ENCODE measurements at places on chromosomes 12 and 14.
A peak's percentile ranks its signal among the peaks of the same experiment; 100 is the strongest.

DNA sequence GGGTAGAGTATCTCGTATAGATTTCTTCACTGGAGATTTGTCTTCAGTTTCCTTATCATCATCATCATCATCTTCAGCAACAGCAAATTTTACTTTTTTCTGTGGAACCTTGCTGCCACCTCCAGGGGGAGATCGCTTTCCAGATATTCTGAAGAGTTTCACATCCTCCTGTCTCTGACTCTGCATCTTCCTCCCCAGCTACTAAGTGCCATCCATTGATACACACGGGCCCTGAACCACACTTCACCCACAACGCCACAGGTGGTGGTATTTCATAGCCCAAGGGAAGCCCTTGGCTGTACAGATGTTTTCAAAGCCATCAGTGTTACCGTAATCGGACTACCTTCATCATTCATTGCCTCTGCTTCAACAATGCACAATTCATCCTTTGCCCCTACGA, 82.2 kb downstream of the PPP2R5C start:
- DNase-seq, result no peak

- DNase-seq, result peak; percentile 41
These were observed 472.0 kb upstream of the TBX3 start for GRCh38 chr12:115155665-115156645.

DNA sequence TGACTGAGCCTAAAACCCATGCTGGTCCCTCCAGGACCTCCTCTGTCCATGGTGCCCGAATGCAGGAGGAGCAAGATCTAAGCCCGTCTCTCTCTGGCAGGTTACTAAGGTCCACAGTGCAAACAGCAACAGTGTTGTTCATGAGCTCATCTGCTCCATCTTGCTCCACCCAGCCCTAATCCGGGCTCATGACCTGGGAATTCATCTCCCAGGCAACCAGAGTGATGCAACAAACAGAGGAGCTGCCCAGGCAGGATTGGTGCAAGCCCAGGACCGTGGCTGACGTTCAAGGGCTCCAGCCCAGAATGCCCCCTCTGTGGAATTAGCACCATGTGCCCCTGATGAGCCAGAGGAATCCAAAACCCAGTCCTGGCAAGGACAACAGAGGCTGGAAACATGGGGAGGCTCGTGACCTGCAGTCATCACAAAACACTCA, 29.9 kb downstream of the HSPB8 start:
- DNase-seq, result peak; percentile 9

- peak; percentile 43 for DNase-seq
These were observed 112.8 kb downstream of the NAV3 start for GRCh38 chr12:77943466-77943865.

- no peak for DNase-seq
These were observed 54.1 kb upstream of the YARS2 start for GRCh38 chr12:32809846-32810245.

DNA sequence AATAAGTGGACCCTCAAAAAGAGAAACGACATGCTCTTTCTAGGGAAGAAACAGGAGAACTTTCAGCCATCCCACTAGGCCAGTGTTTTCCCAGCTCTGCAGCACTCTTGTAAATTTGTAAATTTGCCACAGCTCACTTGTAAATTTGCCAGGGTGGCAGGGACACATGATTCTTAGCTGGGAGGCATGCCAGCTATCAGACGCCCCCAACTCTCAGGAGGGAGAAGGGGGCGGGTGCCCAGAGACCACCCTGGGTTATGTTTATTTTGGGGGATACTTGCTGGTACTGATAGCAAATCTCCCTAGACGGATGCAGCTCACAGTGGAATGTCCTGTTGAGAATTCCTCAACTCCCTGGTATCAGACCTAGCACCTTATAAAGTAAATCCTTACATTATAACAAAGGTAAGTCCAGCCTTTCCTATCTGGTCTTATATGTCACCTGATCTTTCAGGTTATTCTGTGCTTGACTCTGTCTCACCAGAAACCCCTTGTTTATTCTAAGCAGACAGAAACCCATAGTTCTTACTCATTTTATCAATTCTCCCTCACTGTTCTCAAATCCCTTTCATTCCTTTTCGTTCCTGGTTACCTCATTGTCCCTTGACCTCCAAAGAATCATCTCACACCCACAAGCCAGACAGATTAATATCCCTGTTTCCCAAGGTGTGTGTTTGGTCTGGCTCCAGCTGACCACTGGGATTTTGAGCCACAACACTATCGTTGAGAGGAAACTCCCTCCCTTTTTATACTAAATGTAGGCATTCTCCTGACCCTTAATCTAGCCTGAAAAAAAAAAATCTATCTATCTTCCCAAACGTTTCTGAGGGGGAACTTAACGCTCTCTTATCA, 69.3 kb upstream of the HMGA2 start:
- DNase-seq, result no peak

DNA sequence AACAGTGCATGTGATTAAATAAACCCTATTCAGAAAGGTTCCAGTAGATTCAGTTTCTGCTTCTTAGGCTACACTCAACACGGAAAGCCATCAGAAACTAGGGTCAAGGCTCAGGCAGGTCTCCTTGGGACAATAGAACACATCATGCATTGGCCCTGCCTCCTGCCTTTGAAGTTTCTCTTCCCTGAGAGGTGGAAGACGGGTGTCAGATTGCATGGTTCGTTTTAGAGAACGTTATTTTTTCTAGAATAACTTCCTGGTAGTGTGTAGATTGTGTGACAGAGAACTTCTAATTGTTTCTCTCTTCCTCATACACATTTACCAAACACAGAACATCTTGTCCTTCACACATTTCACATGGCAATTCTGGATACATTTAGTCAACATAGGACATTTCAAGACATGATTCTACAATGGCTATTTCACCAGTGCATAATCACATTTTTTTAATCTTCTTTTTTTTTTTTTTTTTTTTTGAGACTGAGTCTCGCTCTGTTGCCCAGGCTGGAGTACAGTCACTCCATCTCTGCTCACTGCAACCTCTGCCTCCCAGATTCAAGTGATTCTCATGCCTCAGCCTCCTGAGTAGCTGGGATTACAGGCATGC, 106.6 kb upstream of the AMN1 start:
- peak; percentile 60 for DNase-seq

GRCh38 chr12:113261847-113262470, 40.7 kb downstream of the TPCN1 start:
- no peak for DNase-seq

DNA sequence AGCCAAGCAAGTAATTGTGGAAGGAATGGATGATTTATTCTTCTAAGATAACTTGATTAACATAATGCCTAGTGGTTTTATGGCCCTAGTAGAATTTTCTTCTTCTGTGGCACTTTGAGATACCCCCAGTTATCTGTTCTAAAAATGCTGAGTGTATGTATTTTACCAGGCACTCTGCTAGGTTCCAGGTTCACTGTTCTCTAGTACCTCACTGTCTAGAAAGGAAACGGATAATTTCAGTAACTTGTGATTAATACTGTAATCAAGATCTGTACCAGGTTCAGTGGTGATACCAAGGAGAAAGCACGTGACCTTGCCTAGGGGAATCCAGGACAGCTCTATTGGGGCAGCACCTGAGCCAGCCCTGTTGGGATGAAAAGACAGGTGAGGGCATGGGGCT, 8.0 kb downstream of the ANO6 start:
- DNase-seq, result no peak

DNA sequence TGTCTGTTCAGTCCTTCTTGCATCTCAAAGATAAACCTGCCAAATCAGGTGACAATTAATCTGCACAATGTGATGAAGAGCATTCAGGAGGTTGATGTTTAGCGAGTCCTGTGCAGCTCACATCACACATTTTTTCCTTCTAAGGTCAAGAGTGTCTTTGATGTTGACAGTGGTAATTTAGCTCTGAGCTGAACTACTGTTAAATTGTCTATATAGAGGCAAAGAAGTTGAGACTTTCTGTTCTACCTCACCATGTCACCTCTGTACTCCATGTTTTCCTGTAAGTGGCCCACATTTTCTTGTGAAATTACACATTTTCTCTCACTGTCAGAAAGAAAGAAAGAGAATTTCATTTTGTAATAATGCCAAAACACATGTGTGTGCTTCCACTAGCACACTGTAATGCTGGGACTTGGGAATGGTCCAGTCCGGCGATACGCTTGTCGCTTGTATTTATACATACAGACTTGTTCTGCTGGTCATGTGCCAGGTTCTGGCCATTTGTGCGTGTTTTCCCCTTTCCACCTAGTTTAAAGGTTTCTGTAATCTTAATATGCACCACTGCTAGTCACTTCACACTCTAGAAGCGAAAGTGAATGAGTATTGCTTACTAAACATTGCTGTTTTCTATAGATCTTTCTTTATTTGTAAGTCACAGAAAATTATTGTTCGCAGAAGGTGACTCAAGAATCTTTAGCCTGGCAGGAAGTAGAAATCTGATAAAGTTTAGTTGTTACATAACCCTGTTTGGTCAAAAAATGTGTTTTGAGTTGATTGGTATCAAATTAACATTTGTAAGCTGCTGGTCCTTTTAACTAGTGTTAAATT, 328.9 kb downstream of the TMTC2 start:
- DNase-seq, result no peak

- DNase-seq, result no peak
These were observed 90.6 kb upstream of the LRIG3 start for GRCh38 chr12:59010941-59011340.

DNA sequence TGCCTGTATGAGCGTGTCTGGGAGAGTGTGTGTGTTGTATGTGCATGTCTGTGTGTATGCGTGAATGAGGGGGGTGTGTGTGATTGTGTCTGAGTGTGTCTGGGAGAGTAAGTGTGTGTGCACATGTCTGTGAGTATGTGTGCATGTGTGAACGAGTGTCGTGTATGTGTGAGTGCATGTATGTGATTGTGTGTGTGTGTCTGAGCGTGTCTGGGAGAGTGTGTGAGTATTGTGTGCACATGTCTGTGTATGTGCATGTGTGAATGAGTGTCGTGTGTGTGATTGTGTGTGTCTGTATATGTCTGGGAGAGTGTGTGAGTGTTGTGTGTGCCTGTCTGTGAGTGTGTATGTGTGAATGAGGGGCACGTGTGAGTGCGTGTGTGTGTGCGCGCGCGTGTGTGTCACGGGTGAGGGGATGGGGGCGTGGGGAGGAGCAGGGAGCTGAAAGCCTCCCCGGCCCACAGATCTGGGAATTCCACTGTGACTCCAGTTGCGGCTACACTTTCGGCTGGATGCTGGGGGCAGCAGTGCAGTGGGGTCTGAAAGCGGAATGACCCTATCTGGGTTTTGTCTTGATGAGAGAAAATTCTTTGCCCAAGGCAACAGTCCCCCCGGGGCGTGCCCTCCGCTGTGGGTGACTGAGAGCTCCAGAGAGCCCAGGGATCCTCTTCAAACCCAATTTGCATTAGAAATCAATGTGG, 138.1 kb upstream of the MED13L start:
- no peak for DNase-seq

DNA sequence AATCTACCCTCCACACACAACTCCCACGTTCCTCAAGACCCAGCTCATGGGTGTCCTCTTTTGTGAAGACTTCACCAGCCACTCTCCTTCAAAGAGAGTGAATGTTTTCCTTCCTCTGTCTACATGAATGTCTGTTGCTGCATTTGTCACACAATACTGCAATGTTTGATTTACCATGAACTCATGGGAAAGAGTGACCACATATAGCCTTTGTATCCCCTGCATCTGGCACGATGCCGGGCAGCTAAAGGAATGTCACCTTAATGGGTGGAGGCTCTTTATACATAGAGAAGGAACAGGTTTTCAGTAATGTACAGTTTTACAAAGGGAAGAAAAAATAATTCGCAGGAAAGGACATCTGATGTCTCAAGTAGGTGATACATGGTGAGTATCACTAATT, 12.1 kb upstream of the BCDIN3D start:
- no peak for DNase-seq

DNA sequence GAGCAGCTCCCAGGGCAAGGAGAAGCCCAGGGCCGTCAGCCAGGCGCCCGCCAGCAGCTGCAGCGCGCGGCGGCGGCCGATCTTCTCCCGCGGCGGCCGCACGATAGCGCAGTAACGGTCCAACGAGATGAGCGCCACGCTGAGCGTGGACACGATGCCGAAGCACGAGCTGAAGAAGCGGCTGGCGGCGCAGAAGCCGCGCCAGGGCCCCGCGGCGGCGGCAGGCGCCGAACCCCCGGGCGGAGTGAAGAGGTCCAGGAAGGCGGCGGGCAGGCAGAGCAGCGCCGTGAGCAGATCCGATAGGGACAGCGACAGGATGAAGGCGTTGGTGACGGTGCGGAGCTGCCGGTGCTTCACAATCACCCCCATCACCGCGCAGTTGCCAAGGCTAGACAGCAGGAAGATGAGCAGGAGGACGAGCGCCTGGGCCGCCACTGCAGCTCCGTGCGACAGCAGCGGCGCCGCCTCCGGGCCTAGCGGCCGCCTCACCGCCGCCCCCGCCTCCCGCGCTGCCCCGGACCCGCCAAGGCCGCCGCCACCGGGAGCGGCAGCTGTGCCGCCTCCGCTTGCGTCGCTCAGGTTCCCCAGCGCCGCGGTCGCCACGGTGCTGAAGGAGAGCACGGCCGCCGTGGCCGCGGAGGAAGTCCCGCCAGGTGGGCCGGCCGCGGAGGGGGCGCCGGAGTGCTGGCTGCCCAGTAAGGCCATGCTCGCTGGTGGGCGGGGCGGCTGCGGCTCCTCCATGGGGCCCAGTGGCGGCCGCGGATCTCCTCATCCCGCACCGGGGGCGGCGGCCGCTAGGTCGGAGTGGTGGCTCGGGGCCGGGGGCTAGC, 479 bp downstream of the GPR135 start:
- DNase-seq, result peak; percentile 50

- DNase-seq, result no peak
These were observed 1.2 kb upstream of the KCNMB4 start for GRCh38 chr12:70364695-70365397.

- DNase-seq, result no peak
These were observed 71.7 kb upstream of the PRICKLE1 start for GRCh38 chr12:42660968-42661937.

DNA sequence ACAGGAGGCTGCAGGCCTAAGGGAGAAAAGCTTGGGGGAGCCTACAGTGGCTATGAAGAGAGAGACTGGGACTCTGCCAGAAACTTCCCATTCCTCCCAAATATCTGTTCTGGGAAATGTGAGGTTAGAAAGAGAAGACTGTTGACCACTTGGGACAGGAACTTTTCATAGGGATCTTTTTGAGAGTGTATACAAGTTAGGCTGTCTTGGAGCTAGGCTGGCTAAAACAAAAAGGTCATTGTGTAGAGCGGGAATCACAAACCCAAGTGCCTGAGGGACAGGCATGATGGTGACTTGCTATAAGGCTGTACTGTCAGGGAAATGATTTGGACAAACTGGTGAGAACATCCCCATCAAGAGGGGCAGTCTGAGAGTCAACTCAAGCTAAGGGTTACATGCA, 175.1 kb downstream of the GRIP1 start:
- DNase-seq, result no peak
